ENCODE measurements at places on chromosomes 5 and 9.

DNA sequence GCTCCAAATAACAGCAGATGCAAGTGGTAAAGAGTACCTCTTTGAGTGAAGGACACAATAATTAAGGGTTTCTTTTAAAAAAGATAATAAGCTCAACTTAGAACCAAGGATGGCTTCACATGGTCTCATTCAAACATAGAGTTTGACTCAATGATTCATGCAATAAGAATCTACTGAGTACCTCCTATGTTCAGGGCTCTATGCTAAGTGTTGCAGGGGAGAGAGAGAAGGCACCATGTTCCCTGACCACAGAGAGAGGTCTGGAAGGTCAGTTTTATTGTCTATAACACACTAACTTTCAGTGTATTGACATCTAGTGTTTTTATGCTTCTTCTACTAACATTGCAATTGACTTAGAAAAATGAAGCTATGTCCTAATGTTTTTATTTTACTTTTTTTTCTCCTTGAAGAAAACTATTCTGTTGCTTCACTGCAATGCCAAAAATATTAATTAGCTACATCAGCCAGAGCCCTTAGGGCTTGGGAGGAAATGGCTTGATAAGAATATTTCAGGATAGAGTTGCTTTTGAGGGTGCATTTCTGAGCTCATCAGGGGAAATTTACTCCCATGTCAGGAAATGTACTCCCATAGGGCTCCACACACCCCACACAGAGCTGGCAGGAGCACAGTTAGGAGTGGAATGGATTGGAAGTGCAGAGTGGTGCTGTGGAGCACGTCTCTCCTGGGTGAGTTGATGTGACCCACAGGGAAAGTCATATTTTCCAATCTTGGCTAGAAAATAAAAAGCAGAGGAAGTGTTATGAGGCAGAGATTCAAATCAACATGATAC lies 106.6 kb downstream of the PDE8B start:
- DNase-seq: no peak

- no peak for DNase-seq
Measured at GRCh38 chr9:83473488-83473971, 64.7 kb downstream of the FRMD3 start.

DNA sequence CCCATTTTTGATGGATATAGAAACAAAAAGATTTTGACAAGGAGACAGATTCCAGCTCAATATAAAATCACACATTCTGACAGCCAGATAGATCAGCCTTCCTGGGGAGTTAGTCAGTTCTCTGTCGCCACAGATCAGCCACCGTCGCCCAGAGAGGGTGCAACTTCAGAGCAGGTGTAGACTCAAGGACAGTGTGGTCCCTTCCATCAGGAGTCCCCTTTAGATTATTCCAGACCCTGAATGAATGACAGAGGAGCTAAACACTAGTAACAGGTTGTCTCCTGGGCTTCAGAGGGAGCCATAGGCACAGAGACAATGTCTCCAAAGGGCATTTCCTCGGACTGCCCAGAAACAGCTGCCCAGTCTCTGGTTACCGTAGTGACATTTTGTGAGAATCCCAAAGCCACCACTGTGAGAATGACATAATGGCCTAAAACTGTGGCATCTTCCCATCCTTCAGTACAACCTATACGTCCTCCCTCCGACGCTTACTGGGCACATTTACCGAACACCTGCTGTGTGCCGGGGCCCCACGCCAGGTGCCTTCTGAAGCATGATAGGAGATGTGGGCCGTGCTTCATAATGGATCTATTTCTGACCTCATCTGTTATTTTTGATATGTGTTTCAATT lies 47.4 kb upstream of the SLC2A8 start:
- DNase-seq: no peak

GRCh38 chr9:27520986-27521385 lies 3.1 kb upstream of the IFNK start:
- no peak for DNase-seq

GRCh38 chr5:55621229-55621628 lies 86.5 kb upstream of the PLPP1 start:
- DNase-seq: no peak

GRCh38 chr9:35511453-35511852 lies 21.5 kb downstream of the RUSC2 start:
- DNase-seq: no peak

GRCh38 chr5:179530069-179530998 lies 20.0 kb upstream of the RUFY1 start:
- DNase-seq: peak; percentile 39

DNA sequence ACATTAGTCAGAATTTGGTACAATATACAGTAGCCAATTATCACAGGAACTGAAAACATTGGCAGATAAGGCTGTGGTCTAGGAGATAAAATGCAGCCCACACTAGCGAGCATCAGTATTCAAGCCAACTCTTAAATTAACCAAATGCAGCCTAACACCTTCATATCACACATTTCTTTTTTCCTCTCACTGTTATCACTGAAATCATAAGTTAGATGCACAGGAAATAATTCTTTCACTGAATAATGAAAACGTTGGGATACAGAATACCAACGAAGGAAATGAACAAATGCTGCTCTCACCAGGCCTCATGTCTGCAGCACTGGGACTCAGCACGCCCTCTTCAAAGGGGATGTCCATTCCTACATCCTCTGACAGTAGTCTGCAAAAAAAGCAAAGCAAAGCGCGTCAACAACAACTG lies 109.1 kb upstream of the PCA3 start:
- DNase-seq: no peak

DNA sequence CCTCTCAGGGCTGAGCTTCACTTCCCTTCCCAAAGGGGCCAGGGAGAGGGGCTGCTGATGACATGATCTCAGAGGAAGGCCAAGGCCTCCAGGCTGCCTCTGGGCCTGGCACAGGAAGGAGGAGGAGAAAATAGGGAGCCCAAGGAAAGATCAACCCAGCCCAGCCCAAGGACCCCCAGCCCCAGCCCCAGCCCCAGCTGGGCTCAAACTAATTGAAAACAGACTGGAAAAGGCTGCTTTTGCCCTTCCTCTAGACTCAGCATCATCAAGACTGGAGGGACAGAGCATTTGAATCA lies 18.3 kb upstream of the KCNIP1 start:
- no peak for DNase-seq

DNA sequence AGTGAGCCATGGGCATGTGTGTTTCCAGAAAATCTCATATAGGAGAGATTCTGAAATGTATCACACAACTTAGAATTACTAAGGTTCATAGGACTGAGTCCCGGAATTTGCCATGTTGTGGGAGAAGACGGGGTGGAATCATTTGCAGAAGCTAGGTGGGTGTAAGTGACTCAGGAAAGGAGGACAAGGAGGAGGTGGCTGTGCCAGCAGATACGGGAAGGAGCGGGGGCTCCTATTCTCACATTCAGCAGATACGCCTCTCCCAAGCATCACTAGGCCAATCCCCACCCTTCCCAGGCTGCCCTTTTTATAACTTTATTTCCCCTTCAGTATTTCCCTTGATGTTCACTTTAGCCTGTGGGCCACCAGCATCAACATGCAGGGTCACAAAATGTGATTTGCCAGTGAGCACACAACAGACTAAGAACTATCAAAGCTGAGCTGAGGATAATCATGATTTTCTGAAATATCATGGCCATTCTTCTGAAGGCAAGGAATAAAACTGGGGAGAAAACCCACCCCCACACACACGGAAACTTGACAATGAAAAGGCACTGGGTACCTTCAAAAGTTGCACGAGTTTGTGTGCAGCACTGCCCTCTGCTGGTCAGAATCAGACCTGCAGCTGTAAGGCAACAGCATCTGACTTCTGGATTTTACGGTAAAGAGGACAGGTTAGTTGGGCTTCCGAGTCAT lies 133.2 kb downstream of the MTX3 start:
- peak; percentile 23 for DNase-seq

- DNase-seq: no peak
Measured at GRCh38 chr5:134577022-134577795, 51.7 kb downstream of the JADE2 start.

DNA sequence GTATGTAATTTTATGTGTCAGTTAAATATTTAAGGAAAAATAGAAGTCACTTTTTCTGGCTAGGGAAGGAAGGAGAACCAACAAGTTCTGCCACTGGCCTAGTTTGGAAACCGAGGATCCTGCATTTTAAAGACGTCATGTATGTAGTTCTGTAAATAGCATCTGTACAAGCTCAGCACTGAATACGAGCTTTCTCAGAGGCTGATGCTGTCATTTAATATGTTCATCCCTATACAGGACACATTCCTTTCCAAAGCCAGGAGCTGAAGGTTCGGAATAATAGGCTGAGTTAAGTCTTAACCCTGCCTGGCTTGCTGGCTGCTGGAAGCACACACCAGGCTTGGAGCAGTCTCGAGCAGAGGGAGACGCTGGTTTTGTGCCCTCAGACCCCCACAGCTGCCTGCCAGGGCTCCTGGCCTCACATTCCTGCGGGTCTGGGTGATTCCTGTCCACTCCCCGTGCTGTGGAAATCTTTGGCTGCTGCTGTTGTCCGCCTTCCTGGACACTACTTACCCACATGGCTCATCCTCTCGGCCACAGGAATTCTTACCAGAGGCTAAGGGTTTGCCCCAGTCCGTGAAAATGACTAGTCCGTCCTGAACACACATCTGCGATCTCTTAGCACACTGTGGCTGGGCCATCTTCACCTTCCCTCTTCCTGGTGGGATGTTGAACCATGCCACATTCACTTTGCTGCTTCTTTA lies 36.6 kb downstream of the SLC46A2 start:
- no peak for DNase-seq

- no peak for DNase-seq
Measured at GRCh38 chr9:13689925-13690324, 410.4 kb upstream of the MPDZ start.

- no peak for DNase-seq
Measured at GRCh38 chr5:156376751-156377150, 49.8 kb downstream of the SGCD start.

GRCh38 chr5:102865510-102866236 lies 110.6 kb downstream of the PAM start:
- DNase-seq: no peak

DNA sequence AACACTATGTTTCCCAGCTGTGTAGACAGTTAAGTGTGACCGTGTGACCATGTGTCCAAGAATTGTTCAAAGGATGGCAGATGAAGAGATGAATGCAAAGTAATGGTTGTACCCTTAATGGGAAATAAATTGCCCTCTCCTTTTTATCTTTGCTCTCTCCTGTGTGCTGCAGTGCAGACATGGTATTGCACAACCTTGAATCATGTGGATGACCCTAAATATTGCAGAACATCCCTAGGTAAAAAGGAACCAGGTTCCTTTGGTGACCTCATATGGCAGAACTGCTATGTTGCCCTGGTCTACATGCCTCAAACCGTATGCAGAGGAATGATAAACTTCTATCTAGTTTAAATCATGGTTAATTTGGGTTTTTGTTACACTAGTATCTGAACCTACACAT lies 81.7 kb upstream of the CTNND2 start:
- no peak for DNase-seq

DNA sequence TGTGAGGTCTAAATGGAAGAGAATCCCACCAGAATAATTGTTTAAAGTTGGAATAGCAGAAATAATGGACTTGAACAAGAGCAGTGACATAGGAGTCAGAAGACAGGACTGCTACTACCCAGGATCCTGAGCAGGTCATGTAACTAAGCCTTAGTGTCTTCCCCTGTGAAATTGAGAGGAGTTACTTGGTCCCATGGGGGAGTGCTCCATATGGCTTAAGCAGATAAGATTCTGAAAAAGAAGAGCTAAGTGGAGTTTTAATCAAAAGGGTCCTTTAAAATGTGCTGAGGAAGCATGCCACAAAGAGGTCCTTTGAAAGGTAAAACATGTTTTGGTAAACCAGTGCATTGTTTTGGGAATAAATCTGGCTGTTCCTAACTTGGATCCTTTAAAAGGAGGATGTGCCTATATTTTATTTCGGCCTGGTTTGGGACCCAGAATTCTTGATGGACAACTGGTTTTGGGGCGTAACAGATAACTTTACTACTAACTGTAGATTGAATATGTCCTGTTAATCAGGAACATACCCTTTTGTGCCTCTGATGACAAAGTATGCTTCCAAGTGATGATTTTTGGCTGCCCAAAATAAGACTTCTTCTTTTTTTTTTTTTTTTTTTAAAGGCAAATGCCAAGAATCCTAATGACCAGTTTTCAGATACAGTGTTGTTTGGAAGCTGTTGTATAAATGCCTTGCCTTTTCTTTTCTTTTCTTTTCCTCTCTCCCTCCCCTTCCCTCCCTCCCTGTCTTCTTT lies 5.7 kb downstream of the RCL1 start:
- no peak for DNase-seq

- no peak for DNase-seq
Measured at GRCh38 chr9:3903273-3903672, 377.5 kb upstream of the RFX3 start.

DNA sequence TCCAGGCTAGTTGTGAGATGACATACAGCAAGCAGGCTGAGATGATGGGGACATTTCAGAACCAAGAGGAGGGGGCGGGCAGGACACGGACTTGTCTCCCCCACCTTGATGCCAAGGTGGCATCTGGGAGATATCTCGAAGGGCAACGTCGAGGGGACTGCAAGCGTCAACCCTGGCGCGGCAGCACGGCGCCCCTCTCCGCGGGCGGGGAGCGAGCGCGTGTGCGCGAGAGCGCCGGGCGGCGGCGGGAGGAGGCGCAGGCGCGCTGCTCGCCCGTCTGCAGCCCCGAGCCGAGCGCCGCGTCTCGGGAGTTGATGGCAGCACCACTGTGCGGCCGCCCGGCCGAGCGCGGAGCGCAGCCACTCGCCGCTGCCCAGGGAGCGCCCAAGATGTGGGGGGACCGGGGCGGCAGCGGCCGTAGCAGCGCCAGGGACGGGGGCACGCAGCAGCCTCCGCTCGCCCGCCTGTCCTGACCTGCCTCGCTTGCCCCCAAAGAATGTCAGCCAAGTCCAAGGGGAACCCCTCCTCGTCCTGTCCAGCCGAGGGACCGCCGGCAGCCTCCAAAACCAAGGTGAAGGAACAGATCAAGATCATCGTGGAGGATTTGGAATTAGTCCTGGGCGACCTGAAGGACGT lies at the start of gene PRR16:
Gene PRR16, plus strand, starts transcription at position 310 of the 636 bp plus-strand sequence.
- DNase-seq: no peak

DNA sequence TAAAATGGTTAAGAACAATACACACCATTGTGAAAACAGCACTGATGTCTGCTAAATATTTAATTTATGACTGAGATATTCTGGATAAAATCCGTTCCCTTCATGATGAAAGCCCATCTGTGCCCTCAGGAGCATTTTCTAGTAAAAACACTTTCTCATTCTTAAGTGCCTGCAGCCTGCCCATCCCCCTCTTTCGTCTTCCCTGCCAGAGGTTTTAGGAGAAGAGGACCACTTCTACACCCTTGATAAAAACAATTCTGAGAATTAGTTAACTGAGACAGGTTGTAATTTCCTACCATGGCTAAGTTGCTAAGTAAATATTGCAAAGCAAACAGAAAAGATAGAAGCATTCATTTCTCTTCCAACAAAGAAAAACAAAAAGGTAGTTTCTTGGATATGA lies 272.6 kb downstream of the ATPSCKMT start:
- DNase-seq: peak; percentile 92

DNA sequence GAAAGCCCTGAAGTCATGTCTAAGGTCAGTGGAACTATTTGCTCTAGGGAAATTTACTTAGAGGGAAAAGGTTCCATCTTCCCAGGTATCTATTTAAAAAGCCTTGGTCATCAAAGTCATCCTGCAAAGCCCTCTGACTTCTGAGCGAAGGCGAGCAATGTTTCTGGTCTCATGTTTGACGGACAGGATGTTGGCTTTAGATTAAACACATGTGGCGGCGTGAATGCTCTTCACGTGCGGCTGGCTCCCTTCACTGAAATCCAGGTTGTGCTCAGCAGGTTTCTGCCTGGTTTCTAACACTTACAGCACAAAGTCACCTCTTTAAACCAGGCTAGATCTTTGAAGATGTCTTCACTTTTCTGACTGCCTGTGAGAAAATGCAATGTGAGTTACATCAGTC lies 5.7 kb upstream of the ZBTB34 start:
- no peak for DNase-seq

Data from DMS79 treated with DMSO at 0.1 percent for 48 hours (cell line).